ENCODE measurements at places on chromosomes 2 and 18.

GRCh38 chr2:10972683-10973433 lies 61.1 kb downstream of the KCNF1 start:
- no peak for DNase-seq

DNA sequence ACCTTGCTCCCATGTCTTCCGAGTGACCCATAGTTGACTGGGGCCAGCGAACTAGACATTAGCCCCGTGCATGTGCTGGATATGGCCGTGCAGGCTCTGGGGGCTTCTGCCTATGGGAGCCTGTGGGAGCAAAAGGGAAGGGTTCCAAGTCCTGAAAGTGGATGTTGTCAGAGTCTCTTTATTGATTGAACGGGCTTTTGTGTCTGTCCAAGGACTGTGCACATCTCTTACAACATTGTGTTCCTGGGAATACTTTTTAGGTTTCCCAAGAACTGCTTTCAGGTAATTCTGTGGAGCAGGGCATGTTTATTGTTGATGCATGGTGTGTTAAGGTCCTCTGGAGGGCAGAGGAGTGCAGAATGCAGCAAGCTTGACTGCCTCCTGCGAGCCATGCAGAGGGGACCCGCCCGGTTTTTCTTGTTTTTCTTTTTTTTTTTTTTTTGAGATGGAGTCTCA lies 5.0 kb downstream of the RNF144A start:
- no peak for DNase-seq

DNA sequence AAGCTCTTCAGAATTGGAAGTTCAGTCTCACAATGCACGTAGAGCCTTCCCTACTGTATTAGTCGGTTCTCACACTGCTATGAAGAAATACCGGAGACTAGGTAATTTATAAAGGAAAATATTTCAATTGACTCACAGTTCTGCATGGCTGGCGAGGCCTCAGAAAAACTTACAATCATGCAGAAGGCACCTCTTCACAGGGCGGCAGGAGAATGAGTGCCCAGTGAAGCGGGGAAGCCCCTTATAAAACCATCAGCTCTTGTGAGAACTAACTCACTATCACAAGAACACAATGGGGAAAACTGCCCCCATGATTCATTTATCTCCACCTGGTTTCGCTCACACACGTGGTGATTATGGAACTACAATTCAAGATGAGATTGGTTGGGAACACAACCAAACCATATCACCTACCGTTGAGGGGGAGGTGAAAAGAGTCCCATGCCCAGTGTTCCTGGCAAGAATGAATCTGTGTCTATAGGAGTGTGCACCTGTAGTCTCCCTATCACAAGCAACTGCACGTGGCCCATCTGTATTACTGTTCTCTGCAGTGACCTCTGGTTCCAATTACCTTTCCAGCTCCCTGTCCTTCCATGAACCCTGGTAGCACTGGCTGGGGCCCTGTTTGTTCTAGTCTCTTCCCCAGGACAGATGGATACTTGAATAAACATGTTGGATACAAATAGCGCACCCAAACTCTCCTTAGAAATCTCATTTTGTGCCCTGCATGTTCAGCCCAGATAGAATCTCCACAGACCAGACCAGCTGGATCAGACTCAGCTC lies 44.4 kb upstream of the ATL2 start:
- no peak for DNase-seq

DNA sequence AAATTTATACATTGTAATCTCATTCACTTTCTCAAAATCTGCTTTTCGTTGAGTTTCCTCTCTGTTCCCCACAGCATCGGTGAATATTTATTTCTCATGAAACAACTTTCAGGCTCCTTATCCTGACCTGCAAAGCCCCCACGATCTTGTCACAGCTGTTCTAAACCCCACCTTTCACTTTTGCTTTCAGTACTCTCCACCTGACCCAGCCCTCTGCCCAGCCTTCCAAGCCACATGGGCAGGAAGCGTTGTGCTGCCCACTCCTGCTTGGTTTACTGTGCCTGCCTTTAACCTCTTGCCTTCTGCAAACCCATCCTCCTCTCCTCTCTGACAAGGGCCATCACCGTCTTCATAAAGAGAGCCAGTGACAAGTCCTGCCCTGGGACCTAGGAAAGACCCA lies 262.5 kb downstream of the GALR1 start:
- no peak for DNase-seq

DNA sequence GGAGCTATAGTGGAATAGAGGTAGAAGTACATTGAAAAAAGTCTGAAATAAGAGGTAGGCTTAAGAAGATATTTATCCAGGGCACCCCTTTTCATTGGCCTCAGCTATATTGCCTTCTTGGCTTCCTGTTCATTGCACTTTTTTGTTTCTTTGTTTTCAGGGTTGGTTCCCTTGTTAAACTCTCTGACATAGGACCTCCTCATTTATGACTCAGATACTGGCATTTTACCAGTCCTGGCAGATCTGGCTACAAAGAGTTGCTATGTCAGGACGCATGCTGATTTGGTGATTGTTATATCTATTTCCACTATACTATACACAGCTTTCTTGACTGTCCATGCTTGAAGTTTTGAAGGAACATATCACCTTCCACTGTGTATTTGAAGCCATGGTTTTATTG lies 60.0 kb downstream of the GCA start:
- DNase-seq, result no peak

GRCh38 chr2:10413991-10414451 lies 34.1 kb downstream of the ODC1 start:
- no peak for DNase-seq

DNA sequence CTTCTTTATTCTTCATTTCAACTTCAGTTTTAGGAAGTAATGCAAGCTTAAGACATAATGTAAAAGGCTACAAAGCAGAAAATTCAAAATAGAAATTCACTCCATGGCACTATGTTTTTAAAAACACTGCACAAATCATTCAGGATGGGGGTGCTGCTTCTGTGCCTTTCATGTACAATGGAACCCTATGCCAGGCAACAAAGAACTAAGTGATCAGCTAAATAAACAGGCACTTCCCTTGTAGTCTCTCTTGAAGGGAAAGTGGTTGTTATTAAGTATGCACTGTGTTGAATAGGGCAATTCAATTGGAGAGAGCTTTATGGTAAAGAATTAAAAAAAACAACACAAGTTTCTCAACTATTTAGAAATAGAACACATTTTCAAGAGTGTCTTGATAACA lies 10.9 kb upstream of the ERBB4 start:
- DNase-seq, result no peak

DNA sequence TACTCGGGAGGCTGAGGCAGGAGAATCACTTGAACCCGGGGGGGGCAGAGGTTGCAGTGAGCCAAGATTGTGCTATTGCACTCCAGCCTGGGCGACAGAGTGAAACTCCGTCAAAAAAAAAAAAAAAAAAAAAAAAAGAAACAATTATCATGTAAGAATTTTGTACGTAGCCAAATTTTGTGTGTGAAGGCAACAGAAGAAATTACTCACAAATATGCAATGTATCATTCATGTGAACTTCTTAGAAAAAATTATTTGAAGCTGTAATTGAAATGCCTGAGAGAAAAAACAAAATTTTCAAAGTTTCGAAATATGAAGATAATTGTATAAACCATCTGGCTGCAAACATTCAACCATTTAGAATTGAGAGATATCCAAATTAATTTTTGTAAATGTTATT lies 204.8 kb upstream of the PARD3B start:
- DNase-seq, result no peak

GRCh38 chr2:183063083-183063482 lies 15.5 kb upstream of the DUSP19 start:
- no peak for DNase-seq

- DNase-seq, result no peak
Measured at GRCh38 chr2:9057939-9058761, 54.7 kb upstream of the MBOAT2 start.

GRCh38 chr2:149858901-149859634 lies 271.5 kb upstream of the MMADHC start:
- no peak for DNase-seq

GRCh38 chr2:156473445-156473844 lies 37.3 kb downstream of the GPD2 start:
- no peak for DNase-seq

DNA sequence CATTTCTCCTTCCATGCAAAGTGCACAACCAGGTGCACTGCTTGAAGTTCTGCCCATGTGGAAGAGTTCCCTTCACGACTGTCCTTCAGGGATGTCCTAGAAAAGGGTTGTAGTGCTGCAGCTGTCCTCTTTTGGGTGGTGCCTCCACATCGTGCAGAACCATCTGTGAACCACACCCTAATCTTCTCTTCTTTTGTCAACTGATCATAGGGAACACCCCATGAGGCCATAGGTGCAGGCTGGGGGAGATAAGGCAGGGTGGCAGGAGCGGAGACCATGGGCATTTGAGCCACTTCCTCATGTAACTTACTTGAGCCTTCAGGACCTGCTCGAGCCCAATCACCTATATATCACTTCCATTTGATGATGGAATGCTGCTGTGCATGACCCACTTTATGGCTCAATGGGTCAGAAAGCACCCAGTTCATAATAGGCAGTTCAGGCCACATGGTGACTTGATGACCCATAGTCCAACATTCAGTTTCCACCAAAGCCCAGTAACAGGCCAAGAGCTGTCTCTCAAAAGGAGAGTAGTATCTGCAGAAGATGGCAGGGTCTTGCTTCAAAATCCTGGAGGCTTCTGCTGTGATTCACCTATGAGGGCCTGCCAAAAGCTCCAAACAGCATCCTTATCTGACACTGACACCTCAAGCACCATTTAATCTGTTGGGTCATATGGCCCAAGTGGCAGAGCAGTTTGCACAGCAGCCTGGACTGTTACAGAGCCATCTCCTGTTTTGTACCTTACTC lies 84.7 kb upstream of the CYRIA start:
- no peak for DNase-seq

DNA sequence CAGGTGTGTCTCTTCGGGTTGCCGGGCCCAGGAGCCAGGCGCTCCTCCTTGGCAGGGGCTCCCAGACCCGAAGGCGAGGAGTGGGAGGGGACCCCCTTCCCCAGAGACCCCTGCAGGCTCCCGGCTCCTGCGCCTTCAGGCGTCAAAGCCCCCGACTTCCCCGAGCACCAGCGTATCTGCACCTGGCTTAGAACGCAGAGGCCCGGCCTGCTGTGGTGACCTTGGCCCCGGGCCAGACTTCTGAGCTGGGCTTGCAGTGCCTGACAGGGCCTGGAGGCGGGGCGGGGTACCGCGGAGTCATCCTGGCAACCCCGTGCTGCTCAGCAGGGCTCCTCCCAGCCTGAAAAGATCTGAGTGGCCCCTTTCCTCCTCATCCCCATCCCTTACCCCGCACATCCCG lies 27.0 kb downstream of the SKA1 start:
- peak; percentile 2 for DNase-seq

DNA sequence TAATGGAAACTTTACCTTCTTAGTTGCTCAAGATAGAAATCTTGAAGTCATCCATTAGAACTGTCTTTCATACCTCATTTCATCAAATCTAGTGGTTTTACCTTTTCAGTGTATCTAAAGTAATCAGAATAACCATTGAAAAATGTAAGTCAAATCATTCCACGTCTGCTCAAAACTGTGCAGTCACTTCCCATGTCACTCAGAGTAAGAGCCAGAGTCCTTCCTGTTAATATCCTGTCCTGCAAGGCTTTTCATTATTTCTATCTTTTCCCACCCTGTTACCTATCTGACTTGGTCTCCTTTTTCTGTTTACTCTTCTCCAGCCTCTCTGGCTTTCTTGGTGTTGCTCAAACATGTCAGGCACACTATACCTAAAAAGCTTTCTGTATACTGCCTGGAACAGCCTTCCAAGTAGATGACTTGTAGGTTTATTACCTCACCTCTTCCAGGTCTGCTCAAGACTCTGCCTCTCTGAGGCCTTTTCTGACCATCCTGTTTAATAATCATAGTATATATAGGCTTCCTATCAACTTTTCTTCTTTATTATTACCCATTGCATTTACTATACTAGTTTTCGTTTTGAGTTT lies 3.4 kb downstream of the C2orf69 start:
- DNase-seq, result no peak

DNA sequence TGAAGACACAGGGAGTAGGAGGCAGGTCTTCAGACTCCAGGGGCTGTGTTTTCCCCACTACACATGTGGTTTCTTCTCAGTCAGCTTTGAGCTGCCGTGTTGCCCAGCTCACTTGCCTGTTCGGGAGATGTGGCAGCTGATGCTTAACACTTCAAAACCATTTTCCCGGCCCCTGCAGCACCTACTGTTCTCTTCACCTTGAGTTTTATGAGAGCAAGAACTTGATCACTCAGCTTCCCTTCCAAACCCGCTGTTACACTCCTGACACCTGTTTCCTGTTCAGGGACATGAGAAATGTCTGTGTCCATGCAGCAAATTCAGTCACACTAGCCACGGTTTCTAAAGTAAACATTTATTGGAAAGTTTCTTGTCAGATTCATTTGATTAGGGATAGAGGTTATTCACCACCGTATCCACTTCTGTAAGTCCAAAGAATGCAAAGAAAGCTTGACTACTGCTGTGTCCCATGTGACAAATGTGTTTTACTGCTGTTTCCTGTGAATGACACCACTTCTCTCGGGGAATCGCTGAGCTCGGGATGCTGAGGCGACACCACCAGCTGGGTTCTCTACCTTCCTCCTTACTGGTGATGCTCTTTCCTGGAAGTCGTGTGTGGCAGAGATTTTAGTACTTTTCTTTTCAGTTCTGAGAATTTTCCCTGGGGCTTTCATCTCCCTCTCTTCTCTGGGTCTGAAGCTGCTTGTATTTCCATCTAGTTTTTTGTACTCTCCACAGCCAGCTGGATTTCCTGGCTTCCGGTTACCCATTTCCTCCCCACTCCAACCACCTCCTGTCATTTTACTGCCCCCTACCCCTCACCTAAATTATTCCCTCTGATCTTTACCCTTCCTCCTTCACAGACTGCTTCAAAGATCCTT lies 91.7 kb downstream of the KLF7 start:
- no peak for DNase-seq

GRCh38 chr2:41859615-41860514 lies 188.0 kb upstream of the PKDCC start:
- no peak for DNase-seq

DNA sequence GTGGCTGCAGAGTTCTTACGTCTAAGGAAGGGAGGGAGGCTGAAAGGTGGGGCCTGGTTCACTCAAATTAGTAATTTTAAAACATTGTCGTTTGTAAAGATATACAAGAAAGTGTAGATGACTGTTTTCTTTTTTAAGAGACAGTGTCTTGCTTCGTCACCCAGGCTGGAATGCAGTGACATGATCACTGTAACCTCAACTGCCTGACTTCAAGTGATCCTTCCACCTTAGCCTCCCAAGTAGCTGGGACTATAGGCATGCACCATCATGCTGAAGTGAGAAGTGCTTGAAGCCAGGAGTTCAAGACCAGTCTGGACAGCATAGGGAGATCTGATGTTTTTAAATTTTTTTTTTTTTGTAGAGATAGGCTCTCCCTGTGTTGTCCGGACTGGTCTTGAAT lies 52.9 kb downstream of the HNRNPLL start:
- DNase-seq, result no peak

DNA sequence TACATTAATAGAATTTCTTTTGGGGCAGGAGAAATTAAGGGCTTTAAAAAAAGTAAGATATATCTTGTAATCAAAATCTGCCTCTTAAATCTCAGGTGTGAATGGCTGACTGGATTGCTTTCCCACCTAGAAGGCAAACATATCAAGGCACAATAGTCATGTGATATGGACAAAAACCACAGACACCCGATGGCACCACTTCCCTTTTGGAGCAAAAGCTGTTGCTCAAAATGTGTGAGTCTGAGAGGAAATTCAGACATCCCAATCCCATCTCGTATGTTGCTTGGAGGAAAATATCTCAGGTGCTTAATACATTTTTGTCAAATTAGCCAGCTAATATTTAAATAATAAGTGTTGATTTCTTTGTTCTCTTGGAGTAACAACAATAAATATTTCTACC lies 120.7 kb downstream of the KCNF1 start:
- DNase-seq, result no peak

GRCh38 chr18:703213-703967 lies 9.0 kb downstream of the ENOSF1 start:
- no peak for DNase-seq

- DNase-seq, result no peak
Measured at GRCh38 chr2:133655610-133656009, 87.3 kb upstream of the NCKAP5 start.
